ENCODE measurements at places on chromosomes 6 and 20.

DNA sequence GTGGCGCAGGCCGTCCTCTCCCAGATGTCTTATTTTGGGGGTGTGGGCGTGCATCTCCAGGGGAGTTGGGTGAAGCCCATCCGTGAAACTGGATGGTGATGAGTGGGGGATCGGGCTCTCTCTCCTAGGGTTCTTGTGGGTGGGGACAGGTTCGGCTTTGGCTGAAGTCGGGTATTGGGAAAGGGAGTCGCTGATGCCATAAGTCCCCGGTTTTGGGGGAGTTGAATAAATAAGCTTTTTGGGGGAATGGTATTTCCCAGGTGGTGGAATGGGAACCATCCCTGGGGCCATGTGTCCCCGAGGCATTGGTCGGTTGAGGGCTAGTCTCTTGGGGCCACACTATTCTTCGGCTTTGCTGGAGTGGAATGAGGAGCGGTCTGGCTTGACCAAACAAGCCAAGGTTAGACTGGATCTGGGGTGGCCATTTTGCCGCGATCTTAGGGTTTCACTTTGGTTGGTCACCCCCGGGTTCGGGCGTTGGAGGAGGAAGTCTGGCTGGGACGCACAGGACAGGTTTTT, 481 bp downstream of the ZNF133 start:
- DNase-seq, result no peak

GRCh38 chr20:62807444-62808210, 3.0 kb downstream of the OGFR start:
- no peak for DNase-seq

GRCh38 chr6:78489874-78490273, 377.5 kb upstream of the IRAK1BP1 start:
- no peak for DNase-seq

DNA sequence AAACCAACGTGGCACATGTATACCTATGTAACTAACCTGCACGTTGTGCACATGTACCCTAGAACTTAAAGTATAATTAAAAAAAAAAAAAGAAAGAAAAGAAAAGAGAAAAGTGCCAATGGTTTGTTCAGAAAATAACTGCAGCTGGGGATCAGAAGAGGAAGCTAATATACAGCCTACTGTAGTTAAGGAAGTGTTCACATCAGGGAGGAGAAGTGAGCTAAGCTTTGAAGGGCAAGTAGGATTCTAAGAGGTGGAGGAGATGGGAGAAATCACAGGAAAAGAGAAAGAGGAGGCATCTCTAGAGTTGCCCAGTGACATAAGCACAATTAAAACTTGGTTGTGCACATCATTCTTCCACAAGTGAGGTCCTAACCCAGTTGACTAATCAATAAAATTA, 214.4 kb upstream of the DTNBP1 start:
- no peak for DNase-seq

DNA sequence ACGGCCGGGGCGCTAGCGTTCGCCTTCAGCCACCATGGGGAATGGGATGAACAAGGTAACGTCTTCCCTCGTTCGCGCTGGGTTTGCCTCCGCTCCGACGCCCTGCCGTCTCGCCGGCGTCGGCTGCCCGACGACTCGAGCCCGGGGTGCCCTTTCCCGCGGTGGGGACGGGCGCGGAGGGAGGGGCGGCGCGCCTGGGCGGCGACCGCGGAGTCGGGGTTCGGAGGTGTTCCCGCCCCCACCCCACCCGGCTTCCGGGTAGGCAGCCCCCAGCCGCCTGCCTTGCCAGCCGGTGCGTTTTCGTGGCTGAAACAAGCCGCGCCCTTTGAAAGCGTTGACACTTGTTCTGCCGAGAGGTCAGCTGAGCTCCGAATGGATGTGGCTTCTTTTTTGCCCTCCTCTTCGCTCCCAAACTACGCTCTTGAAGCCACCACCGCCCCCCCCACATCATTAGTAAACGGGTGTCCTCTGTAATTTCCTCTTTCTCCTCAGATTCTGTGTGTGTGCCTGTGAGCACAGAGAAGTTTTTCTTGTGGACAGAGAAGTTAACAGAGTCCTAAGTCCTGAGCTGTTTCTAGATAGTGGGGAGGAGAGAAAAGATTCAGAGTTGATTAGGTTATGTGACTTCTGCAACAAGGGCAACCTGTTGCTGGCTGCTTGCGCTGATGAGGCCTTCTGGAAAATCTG, 362 bp downstream of the DUSP22 start:
- no peak for DNase-seq

- no peak for DNase-seq
These were observed 884.4 kb downstream of the PHF3 start for GRCh38 chr6:64520050-64520449.

- no peak for DNase-seq
These were observed 5.3 kb upstream of the TCP11 start for GRCh38 chr6:35146453-35146852.

Data from cortex of kidney (tissue), 1 donor.